ENCODE measurements at places on chromosomes 7 and 10.

DNA sequence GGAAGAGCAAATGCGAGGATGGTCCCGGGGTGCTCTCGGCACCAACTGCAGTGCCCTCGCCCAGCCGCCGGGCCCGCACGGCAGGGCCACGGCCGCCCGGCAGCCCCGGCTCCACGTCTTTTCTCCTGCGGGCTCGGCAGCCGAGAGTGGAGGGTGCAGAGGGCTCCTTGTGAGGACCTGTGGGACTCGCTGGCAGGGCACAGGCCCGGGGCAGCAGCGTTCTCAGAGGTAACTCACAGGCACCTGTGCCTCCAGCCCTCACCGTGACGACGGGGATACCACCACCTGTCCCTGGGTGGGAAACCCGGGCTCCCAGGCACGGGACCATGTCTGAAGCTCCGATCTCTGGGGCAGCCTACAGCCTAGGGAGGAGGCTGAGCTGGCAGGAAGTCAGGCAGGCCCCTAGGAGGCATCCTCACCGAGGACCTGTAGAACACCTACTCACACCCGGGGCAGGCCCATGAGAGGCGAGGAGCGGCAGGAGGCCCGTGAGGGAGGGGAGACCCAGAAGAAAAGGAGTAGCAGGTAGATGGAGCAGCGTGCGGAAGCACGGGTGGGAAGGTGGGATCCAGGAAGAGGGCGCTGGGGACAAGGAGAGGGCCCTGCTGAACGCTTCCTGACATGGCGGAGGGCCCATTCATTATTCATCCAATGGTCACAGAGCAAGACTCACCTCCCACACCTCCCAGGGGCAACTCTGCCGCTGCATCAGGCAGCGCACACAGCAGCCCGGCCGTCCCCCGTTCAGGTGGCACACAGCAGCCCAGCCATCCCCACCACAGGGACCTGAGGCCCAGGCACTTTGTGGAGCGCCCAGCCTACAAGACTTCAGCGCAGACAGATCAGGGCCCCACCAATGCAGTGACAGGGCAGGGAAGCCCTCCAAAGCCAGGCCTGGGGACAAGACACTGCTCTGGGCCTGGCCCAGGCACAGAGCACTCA, 244.9 kb downstream of the MAD1L1 start:
- no peak for DNase-seq

- no peak for DNase-seq
Measured at GRCh38 chr7:37193087-37193774, 255.4 kb downstream of the ELMO1 start.

GRCh38 chr10:98528166-98528804, 81.5 kb upstream of the HPS1 start:
- no peak for DNase-seq

- DNase-seq, result no peak
Measured at GRCh38 chr10:18699849-18700840, 40.9 kb downstream of the ARL5B start.

- DNase-seq, result no peak
Measured at GRCh38 chr7:96174812-96175211, 147.1 kb downstream of the SLC25A13 start.

DNA sequence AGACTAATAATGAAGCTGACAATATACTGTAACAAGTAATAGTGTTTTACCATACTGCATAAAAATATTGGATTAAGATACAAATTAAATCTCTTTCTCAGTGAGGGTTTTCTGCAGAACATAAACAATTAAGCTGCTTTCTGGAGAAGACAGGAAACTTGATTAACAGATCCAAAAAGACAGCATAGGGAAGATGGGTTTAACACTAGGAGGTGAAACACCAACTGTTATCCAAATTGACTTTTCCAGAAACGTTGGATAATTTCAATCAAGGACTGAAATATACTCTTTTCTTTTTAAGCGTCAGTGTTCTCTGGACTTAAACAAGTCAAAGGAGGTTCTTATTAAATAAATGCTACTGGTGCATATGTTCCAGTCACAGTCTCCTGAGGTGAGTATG, 45.3 kb upstream of the IMMP2L start:
- DNase-seq, result no peak

GRCh38 chr7:117225536-117225935, 97.3 kb downstream of the WNT2 start:
- no peak for DNase-seq

GRCh38 chr7:1579481-1580421, 9.9 kb upstream of the PSMG3 start:
- peak; percentile 16 for DNase-seq

- no peak for DNase-seq
Measured at GRCh38 chr7:112202816-112203215, 3.4 kb downstream of the DOCK4 start.

GRCh38 chr10:3895045-3895631, 110.1 kb upstream of the KLF6 start:
- DNase-seq, result no peak

DNA sequence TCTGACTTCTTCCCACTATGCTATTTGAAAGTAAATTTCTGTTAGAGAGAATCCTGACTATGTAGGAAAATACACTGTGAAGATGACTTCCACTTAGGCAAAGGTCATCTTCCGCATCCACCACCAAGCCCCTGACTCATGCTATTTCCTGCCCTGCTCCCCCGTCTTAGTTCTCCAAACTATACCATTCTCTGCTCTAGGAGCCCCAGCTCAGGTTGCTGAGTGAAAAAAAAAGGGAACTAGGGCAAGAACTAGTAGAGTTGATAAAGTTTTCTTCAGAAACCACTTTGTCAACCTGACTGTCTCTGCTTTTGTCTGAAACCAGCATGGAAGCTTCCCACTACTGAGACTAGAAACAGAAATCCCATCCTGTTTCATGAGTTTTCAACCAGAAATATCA, 96.9 kb downstream of the EVX1 start:
- DNase-seq, result no peak

GRCh38 chr10:132359305-132360040, 27.5 kb downstream of the LRRC27 start:
- DNase-seq, result no peak

DNA sequence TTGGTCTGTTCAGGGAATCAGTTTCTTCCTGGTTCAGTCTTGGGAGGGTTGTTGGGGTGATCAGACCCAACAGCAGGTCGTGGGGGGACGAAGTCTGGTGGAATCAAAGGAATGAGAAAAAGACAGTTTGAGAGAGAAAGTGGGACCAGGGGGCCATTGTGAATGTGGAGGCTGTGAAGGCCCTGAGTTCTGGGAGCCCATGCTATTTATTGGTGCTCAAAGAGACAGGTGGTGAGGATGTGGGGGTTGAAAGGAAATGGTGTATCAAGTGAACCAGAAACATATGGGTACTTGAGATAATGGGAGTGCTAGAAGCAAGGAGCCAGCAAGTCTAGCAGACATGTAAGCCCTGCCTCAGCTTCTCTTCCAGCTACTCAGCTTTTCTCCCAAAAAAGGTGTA, 84.1 kb downstream of the CCSER2 start:
- DNase-seq, result no peak

DNA sequence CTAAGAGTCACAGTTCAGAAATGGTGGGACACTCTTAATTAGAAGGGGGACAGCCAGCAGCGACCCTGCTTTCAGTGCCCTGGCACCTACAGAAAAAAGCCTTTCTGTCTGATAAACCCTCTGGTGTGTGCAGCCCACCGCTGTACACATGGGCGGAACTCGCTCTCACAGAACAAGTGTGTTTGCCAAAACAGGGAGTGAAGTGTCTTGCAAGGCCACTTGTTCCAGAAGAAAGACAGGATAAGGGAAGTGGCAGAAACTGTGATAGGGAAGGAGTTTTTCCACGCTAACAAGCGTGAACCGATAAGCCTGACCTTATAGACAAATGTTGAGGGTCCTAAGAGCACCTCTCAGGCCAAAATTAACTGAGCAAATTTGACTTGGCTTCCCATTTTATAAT, 203.7 kb upstream of the TCF7L2 start:
- DNase-seq, result no peak

DNA sequence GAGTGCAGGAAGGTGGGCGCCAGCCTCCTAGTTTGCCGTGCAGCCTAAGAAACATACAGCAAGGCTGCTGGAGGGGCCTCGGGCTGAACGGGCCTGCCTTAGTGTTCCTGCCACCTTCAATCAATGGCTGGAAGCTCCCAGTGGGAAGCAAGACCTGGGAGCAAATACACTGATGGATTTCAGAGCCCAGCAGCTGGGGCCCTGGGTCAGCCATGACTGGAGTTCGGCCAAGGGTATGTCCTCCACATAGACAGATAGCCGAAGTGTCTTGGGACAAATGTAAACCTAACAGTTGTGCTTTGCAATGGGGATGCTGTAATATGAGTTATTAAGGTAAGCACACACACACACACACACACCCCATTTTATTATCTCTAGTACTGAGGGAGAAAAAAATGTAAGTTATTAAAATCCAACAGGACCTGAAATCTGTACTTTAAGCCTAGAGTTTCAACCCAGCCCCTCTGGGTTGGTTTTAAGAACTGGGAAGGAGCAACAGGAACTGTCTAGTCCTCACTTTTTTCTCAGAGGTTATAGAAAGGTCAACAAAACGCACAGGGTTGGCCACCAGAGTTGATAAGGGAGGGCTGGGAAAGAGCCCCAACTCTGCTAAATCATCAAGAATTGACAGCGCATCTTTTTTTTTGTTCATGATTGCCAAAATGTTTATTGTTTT, 50.0 kb upstream of the CELF2 start:
- no peak for DNase-seq

GRCh38 chr10:16742165-16742960, 74.9 kb downstream of the RSU1 start:
- DNase-seq, result no peak

- no peak for DNase-seq
Measured at GRCh38 chr10:47071891-47072290, 160.7 kb downstream of the PTPN20 start.

- DNase-seq, result no peak
Measured at GRCh38 chr10:60974463-60975149, 30.6 kb upstream of the RHOBTB1 start.

GRCh38 chr7:143172354-143172753, 10.9 kb upstream of the TAS2R39 start:
- DNase-seq, result no peak

- DNase-seq, result no peak
Measured at GRCh38 chr10:50514995-50515394, 108.8 kb downstream of the SGMS1 start.

DNA sequence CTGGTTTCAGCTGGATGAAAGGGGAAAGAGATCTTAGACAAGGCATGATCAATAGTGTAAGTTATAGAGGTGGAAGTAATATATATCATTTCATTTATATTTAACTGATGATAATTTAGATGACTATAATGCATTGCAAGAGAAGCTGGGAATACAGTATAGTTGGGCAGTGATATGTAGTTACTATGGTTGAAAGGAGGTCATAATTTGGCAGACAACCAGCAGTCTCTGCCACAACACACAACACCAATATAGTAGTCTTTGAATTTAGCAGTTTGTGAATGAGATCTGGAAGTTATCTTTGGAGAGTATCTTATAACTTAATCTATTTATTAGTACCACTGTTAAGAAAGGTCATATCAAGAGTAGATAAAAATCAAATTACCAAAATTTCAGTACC, 39.9 kb downstream of the TAX1BP1 start:
- DNase-seq, result no peak

Data from substantia nigra (tissue), 51 donors.